ENCODE measurements at places on chromosomes 16 and 17. TPM values are rescaled to one million over a fixed set of nuclear protein-coding genes. Genes with fewer than 3 reads are reported as not detected.

The KRTAP9-2 gene
- total RNA-seq = 18.1 TPM

- no peak for DNase-seq
Measured at GRCh38 chr16:51072591-51072990, 78.5 kb downstream of the SALL1 start.

The ABCC12 gene
- not detected for total RNA-seq

DNA sequence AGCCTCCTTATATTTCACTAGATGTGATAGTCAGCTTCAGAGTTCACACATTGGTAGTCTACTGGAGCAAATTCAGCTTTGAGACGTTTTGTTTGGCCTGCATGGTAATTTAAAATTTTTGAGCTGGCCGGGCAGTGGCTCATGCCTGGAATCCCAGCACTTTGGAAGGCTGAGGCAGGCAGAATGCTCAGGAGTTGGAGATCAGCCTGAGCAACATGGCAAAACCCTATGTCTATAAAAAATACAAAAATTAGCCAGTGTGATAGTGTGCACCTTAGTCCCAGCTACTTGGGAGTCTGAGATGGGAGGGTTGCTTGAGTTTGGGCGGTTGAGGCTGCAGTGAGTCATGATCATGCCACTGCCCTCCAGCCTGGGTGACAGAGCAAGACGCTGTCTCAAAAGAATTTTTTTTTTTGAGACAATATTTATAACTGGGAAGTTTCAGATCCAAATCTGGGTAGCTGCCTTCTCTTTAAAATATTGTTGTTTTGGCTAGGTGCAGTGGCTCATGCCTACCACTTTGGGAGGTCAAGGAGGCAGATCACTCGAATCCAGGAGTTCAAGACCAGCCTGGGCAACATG lies 4.8 kb upstream of the BLMH start:
- no peak for DNase-seq

The KRTAP16-1 gene
- 5.9 TPM for total RNA-seq

The USP43 gene
- total RNA-seq = 4.4 TPM

The CNTNAP4 gene
- not detected for total RNA-seq

- no peak for DNase-seq
Measured at GRCh38 chr17:65933290-65933689, 258.6 kb downstream of the CEP112 start.

The ORAI3 gene
- 37.7 TPM for total RNA-seq

DNA sequence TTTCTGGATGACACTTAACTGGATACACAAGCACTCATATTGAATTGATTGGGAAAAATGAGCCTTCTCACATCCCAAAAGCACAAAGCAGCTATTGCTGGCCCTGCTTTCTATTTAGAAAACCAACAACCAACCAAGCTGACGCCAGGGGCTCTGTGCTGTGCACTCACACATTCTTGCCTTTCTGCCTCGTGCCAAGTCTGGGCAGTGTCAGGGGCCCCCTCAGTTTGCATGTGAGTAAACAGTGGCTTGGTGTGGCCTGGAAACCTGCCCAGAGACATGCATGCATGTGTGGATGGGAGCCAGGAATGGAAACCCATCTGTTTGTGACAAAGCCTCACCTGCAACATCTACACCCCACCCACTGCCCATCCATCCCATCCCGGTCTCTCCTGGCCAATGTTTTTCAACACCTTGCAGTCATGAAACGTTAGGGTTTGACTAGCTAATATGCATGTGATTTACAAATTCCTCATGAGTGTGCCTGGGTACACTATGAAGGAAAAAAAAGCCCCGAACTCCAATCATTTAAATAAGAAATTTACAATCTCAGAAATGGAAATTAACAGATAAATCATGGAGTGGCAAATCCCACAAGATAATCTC lies 20.4 kb downstream of the MIEF2 start:
- no peak for DNase-seq

DNA sequence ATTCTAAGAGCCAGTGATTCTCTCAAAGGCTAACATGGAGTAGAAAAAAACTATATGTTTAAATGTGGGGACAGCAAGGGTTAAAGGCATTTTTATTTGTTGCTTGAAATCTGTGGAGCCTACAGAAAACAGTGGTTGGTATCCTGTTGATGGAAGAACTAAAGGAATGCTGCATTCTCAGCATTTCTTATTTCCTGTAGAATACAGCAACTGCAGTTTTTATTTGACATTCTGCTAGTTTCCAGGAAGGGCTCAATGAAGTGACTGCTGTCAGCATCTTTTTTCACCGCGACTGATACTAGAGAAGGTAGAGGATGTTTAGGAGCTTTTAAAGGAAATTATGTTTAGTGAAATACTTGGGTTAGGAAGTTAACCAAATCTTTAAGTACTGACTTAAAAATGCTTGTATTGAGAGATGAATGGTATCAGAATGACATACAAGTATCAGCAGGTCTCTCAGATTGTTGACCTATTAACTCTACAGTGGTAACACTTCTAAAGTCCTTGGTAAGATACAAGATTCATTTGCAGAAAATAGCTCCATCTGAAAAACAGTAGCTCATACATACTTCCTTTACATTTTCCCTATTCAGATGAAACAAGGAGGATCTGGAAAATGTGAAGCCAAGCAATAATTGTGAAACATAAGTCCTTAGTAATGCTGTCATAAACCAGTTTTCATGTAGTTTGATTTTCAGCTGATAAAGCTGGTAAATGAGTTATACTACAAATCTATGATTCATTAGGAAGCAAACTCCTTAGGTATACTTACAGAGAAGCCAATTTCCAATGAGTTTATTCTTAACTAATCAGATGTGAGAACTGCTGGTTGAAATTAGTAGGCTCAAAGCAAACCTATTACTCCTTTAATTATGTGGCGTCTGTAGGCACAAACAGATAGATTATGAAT lies 15.2 kb downstream of the CLTC start:
- no peak for DNase-seq

- DNase-seq = no peak
Measured at GRCh38 chr17:1803280-1803679, 26.4 kb downstream of the SMYD4 start.

The ABCC3 gene
- 25.8 TPM for total RNA-seq

DNA sequence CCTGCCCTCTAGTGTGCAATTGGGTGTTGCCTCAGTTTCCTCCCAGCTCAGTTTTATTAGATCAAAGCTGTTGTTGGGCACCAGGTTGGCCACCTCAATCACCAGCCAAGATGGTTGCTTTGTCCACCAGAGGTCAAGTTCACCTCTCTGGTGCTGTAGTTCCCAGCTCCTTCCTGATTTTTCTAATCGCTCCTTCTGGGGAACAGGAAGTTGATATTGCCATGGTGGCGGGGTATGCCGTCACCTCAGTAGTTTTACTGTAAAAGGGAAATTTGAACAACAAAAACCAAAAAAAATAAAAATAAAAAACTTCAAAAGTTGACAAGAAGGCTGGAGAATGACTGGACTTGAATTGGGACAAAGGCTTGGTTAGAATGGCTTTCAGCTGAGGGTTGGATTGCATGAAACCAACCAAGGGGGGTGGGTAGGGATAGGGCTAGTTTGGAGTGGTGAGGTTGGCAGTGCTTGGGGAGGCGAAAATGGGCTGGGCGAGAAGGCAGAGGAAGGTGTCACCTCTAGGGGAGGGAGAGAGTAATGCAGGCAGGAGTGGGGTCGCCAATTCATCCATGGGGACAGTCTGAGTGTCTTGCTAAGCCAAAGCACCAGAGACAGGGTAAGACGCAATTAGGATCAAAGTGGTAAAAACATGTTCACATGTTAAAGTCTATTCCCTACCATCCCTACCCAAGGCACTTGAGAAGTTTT lies 6.2 kb downstream of the EFNB3 start:
- DNase-seq = no peak

- no peak for DNase-seq
Measured at GRCh38 chr17:28912281-28912937, 9.5 kb upstream of the DHRS13 start.

The PIK3R6 gene
- total RNA-seq = 2.5 TPM

DNA sequence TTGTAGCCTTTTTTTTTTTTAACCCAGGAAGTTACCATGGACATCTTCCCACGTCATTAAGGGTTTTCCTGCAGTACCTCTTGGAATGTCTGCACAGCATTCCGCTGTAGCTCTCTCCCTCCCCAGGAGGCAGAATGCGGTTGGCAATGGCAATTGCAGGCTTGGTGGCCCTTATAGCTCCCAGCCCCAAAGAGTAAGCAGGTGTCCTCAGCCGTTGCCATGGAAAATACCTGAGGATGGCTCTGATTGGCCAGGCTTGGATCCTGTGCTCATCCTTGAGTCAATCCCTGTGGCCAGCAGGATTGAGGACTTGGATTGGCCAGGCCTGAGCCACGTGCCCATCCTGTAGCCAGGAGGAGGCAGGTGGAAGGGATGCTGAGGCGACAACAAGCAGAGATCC lies 15.5 kb upstream of the TIMP2 start:
- DNase-seq = no peak

- no peak for DNase-seq
Measured at GRCh38 chr16:81293909-81294802, 20.6 kb upstream of the GAN start.

The PLLP gene
- 225 TPM for total RNA-seq

The CRHR1 gene
- 1.3 TPM for total RNA-seq

- DNase-seq = no peak
Measured at GRCh38 chr17:61926826-61927207, 965 bp downstream of the INTS2 start.

The TM4SF5 gene
- total RNA-seq = not detected

The CCL7 gene
- total RNA-seq = not detected

DNA sequence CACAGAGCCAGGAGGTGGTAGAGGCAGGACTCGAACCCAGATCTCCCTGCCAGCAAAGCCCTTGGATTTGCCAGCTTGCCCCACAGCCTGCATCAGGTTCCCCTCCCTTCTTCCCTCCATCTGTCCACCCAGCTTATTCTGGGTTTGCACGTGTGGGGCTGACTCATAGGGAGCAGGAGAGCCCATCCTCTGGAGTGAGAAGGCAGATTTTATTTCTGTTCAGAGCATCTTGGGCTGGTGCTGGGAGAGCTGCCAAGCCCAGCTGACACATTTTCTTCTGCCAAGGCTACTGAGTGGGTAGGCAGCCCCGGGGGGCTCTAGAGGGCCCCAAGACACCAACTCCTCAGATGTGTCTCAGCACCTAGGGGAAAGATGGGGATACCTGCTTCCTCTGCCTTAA lies 106.3 kb upstream of the CRHR1 start:
- no peak for DNase-seq

The ENPP7 gene
- total RNA-seq = not detected

DNA sequence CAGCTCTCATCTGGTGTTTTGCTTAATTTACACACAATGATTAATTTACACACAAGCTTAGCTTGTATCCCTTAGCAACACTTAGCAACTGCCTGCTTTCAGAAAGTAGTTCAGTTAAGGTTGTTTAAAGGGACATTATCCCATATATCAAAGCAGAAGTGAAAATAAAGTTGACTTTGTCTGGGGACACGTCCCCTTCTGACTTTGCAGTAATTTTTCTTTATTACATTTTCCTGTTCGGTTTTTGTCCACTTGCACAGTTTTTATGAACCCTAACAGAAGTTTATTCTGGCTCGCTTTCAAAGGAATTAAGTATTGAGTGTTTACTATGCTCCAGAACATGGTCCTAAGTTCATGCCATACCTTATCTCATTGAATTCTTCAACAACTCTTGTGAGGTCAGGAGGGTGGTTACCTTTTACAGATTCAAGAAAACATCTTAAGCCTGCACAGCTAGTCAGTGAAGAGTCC lies 41.5 kb downstream of the ARHGAP44 start:
- DNase-seq = no peak

DNA sequence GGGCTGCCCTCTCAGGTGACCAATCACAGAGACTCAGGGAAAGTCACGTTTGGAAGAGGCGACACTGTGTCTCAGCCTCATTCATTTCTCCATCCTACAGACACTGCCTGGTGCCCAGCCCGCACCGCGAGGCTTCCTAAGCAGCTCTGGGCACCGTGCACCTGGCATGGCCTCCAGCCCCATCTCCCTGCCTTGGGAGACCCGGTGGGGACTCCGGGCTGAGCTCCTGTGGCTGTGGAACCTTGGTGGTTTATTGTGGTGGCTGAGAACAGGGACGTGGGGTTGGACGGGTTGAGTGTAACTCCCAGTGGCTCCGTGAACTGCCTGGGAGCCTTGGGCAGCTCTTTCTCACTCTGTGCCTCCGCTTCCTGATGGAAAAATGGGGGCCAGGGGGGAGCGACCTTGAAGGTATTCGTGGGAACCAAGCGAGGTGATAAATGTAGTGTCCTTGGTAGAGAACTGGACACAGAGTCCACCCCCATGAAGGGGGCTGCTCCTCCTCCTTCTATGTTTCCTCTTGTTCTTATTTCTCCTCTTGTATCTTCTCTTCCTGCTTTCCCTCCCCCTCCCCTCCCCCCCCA lies 215.4 kb downstream of the SEC14L1 start:
- DNase-seq = peak; percentile 13

DNA sequence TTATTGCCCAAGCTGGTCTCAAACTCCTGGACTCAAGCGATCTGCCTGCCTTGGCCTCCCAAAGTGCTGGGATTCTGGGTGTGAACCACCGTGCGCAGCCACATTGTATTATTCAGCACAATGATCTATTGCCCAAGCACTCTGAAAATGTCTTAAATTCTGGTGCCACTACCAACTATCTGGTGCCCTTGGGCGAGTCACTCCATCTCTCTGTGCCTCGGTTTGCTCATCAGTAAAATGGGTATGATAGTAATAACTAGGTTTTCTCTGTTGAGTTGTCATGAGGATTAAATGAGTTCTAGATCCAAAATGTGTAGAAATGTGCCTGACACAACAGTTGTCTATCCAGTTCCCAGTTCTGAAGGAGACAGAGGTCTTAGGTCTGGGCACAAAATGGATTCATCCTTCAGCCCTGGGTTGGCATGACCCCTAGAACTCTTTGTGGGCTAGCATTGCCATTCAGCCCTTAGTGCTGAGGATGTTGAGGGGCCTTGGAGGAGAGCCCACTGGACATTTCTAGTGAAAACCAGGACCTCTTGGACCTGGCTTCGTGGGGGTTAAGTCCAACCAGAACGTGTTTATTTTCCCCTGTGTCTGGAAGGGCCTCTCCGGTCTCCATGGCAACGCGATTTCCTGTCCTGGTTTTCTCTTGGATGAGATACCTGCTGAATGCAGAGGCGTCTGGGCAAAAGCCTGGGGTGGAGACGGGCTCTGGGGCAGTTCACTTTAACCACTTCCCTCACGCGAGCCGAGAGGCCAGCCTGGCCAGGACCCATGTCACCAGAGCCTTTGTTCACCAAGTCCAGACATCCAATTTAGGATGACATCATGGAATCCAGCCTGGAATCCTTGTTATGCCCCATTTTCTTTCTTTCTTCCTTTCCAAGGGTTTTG lies 43.7 kb upstream of the TNRC6A start:
- DNase-seq = no peak

DNA sequence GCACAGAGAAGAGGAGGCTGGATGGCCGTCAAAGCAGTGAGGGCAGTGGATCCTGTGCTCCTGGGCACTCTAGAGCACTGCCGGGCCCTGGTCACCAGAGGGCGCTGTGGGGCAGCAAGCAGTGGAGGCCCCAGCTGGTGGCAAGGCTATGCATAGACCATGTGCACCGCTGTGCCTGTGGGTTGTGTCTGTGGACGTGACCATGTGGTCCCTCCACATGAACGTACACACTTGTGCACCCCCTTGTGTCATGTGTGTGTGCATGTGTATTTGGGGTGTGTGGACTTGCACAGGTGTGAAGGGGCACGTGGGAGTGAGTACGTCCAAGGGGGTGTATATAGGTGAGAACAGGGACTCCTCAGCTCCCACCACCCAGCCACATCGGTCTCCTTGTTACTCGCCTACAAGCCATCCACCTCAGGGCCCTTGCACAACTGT lies 4.4 kb upstream of the MAP2K3 start:
- DNase-seq = peak; percentile 98

Data from lower leg skin (tissue), 4 donors.